ENCODE measurements at places on chromosomes 12 and 14. TPM values are rescaled to one million over a fixed set of nuclear protein-coding genes. Genes with fewer than 3 reads are reported as not detected.

RD3L gene
- 25.1 TPM for total RNA-seq

ZNF84 gene
- total RNA-seq, result 15.1 TPM

CDCA3 gene
- 1.2 TPM for total RNA-seq

DHRS2 gene
- total RNA-seq, result not detected
